Central memory CD4-positive, alpha-beta T cell (primary cell): ENCODE measurements at places on chromosomes 11 and 22.

DNA sequence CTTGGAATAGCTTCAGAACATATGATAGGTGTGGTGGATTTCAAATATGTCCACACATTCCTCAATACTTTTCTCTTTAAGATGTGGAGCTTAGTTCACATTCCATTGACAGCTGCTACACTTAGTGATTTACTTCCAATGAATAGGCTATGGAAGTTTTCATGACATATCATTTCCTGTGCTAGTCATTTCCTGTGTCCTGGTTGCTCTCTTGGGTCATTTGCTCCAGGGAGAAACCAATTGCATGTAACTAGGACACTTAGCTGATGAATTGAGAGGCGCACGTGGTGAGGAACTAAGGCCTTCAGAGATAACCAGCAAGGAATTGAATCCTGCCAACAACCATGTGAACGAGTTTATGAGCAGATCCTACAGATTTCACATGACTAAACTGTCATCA lies 120.9 kb downstream of the SLC17A6 start:
- no peak for DNase-seq

- no peak for DNase-seq
Observed at GRCh38 chr11:124193221-124194010, 10.3 kb downstream of the OR10D3 start.

DNA sequence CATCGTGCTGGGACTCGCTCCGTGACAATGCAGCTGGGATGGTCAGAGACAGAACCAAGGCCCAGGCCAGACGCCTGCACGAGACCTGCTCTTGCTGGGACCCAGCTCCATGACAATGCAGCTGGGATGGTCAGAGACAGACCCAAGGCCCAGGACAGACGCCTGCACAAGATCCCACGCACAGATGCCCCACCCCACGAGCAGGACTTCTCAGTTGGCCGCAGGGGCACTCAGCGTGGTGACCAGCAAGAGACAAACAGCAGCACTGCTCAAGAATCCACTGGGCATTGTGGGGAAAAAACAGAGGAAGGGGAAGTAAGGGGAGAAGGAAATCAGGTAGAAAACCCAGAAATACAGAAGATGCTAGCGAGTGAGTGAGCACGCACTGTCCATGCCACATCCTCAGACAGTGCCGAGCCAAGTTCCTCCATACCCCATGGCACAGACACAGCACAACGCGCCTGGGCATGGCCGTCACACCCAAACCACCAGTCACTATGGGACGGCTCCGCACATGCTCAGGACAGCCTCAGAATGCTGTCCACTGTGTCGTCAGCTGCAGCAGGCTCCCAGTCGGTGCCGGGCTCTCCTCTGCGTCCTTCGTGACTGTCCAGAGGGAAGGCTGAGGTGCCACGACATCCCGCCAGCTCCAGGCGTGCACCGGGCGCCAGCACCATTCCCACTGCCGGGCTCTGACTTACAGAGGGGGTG lies 44.5 kb downstream of the BRD1 start:
- no peak for DNase-seq

DNA sequence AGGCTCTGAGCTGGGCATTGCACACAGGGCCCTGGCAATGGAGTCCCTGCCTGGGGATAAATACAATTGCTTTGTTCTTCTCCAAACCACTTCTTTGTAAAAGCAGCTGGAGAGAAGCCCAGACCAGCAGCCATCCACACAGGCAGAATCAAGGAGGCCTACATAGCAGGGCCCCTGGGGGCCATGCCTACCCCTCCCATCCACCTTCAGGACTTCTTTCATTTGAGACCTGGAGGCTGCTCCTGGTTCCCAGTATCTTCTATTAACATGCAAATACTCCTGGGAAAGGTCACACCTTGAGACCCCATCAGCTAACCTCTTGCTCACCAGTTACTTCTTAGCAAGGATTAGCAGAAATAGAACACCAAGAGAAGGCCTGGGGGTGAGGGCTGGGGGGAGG lies 511.1 kb downstream of the SOX6 start:
- DNase-seq, result no peak
